ENCODE measurements at places on chromosomes 1 and 21.

- no peak for DNase-seq
Measured at GRCh38 chr21:19276665-19277064, 873.1 kb upstream of the TMPRSS15 start.

GRCh38 chr1:151284013-151284577 is 2.0 kb downstream of the ZNF687 start:
- no peak for DNase-seq

DNA sequence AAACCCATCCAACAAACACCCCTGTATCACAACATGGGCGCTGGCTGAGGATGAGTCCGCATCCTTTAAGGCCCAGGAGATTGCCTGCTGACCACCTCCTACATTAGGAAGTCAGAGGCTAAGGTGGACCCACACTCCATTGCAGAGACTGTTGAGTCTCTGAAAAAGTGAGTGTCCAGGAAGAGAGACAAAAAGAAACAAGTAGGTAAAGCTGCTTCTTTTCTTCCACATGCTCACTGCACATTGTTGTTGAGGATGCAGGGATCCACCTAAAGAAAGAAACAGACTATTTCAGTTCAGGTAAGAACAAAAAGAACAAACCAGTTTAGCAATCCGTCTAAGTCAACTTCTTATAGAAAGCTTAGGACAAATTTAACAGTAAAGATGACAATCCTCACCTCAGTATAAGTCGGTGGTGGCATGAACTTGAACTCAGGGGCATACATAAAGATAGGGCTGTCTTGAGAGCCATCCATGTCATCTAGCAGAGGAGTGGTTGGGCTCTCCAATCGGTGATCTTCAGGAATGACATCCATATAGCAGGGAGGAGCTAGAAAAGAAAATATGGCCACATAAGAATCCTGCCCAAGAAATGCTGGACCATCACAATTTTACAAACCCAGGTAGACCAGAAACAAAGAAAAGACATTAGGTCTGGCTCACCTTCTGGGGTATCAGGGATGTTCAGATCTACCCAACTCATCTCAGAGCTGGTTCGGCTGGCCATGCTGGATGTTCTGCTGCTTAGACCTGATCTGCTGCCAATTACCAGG is 2.6 kb downstream of the TXNIP start:
- no peak for DNase-seq

DNA sequence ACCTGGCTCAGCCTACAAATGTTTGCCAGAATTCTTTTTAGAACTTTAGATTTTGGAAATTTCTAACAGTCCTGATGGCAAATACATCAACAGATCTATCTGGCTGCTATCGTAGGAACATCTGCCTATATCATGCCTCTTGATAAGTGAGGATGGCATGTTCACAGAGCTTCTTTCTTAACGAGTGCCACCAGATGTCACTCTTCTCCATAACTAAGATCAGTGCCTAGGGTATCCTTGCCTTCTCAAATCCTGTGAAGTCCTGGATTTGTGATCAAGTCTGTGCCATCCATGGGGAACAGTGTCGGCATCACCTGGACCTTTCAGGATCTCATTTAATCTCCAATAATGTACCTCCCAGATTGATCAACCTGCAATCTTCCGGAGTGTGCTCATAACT is 36.5 kb upstream of the CD5L start:
- no peak for DNase-seq

DNA sequence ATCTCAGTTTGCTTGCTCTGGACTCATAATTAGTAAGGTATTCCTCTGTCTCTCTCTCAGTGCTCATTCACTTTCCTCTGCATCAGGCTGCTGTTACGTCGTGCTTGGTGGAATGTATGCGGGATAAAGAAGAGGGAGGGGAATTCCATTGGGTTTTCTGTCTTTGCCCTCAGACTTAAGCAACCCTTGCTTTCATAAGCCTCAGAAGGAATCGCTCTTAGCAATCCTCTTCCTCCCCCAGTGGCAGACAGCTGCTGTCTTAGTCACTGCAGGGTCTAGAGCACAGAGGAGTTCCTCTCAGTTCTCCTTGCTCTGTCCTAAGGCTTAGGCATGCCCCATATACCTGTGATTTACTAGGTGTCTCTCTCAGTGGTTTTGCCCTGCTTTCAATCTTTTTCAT is 19.1 kb upstream of the NTMT2 start:
- DNase-seq = no peak

- DNase-seq = no peak
Measured at GRCh38 chr1:234631721-234632125, 21.7 kb upstream of the IRF2BP2 start.

GRCh38 chr1:51289676-51290488 is 40.5 kb downstream of the TTC39A start:
- no peak for DNase-seq

DNA sequence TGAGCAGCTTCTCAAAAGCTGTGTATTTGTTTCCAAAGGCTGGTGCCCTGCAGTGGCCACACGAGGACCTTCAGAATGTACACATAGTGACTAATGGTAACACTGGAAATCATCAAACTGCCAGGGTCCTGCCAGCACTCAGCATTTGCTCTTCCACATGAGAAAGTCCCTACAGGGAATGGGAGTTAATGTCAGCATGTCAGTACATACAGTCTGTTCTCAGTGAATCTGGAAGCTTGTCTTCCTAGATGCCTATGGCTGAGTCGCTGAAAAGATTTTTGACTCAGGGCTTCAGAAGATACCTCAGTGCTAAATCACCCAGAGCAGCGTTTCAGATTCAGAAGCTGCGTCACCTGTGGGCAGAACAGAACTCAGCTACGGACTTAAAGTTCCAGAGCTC is 108.2 kb downstream of the CDC7 start:
- no peak for DNase-seq

DNA sequence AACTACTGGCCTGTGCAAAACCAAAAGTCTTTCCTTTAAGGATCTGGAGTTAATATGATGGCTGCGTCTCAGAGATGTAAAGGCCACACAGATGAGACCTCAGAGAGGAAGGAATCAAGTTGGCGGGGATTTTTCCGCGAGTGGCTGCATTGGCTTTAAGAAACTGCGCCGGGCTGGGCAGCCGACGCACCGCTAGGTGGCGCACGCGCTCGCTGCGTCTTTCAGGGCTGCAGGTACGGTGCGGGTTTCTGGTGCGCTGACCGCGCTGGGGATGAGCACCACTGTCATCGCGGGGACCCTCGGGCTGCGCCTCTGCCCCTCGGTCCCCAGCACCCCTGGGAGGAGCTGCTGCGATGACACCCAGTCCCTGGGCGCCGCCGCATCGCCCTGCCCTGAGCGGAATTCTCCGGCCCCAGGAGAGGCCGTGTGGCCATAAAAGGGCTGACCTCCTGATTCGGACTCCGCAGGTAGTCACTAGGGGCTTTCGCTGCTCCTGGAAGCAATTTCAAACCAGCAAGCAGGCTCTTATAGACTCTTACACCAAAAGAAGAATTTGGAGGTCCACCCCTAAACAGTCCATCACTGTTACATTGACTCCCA is 241.0 kb downstream of the KCNJ6 start:
- DNase-seq = peak; percentile 53

- no peak for DNase-seq
Measured at GRCh38 chr1:162030759-162031280, 7.2 kb upstream of the OLFML2B start.

- DNase-seq = no peak
Measured at GRCh38 chr1:111404588-111404987, 22.9 kb downstream of the OVGP1 start.

- no peak for DNase-seq
Measured at GRCh38 chr1:86114816-86115400, 41.7 kb downstream of the COL24A1 start.

- DNase-seq = no peak
Measured at GRCh38 chr1:48810740-48811139, 34.0 kb upstream of the BEND5 start.

GRCh38 chr1:93685918-93686317 is 4.3 kb upstream of the BCAR3 start:
- DNase-seq = no peak

- no peak for DNase-seq
Measured at GRCh38 chr1:159000625-159001024, 9.1 kb upstream of the IFI16 start.

- DNase-seq = no peak
Measured at GRCh38 chr1:113654883-113655282, 104.4 kb downstream of the PHTF1 start.

GRCh38 chr1:180899262-180899661 is 13.4 kb upstream of the KIAA1614 start:
- DNase-seq = no peak

GRCh38 chr1:180282401-180283044 is 52.5 kb downstream of the LHX4 start:
- no peak for DNase-seq

DNA sequence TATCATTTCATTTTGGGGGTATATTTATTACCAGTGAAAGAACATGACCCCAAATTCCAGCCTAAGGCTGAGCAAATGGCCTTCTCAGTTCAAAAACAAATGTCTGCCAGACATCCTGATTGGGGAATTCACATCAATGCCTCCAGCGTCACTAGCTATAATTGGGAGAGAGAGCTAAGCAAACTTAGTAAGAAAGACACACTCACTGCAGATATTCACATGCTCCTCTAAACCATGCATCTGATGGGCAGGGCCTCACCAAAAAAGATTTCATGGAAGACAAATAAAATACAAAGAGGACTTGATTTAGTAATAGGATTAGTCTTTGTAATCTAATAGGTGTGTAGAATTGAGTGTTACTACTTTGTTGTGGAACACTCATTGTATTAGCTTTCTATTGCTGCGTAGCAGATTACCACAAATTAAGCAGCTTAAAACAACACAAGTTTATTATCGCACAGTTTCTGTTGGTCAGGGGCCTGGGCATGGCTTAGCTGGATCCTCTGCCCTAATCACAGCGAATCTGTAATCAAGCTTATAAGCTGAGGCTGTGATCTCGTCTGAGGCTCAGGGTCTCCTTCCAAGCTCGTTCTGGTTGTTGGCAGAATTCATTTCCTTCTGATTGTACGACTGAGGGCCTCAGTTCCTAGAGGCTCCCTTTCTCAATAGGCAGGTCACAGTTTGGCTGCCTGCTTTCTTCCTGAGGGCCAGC is 243.0 kb downstream of the PBX1 start:
- no peak for DNase-seq

DNA sequence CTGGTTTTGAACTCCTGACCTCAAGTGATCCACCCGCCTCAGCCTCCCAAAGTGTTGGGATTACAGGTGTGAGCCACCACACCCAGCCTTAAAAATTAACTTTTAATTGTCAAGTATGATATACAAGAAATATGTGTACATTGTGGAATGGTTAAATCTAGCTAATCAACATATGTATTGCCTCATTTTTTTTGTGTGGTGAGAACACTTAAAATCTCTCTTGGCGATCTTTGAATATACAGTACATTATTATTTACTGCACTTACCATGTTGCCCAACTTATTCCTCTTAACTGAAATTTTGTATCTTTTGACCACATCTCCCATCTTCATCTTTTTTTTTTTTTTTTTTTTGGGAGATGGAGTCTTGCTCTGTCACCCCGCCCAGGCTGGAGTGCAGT is 23.3 kb downstream of the THRAP3 start:
- DNase-seq = no peak

DNA sequence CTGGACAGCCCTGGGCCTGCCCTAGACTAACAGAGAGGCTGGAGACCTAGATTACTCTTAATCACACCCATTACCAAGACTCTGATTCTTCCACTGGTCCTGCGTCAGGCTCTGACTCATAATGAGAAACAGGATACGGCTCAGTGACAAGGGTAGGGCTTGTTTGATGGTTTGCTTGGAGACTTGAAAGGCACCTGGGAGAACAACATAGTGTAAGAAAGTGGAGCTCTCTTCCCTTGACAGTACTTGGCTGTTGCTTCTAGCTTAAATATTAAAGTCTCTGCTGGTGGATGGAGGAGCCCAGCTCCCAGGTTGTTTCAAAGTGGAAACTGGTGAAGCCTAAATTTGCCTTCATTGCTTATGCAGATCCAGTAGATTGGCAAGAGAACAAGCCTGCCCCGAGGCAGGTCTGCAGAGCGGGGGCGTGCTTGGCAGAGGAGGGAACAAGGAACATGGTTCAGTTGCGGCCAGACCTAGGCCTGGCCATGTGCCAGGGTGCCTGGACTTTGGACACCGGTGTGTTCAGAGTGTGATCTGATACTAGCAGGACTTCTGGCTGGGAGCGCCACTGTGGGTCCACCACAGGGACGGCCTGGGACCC is 480.6 kb downstream of the CAMTA1 start:
- DNase-seq = no peak

DNA sequence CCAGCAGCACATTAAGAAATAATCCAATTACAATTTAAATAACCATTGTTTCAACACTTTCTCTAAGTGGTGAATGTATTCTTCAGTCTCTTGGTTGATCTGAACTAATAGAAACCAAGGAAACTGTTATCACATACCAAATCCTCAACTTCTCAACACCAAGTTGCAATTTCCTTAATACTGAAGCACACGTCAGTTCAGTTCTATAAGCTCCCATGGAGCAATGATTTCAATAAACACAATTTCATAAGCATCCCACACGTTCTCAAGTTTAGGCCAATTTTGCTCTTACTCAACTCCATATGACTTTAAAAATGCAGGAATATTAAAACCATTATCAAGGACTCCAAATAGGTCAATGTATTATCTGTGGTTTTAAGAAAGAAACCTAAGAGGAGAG is 5.8 kb upstream of the ERG start:
- DNase-seq = no peak

- DNase-seq = no peak
Measured at GRCh38 chr1:45206808-45207623, 611 bp upstream of the ZSWIM5 start.

DNA sequence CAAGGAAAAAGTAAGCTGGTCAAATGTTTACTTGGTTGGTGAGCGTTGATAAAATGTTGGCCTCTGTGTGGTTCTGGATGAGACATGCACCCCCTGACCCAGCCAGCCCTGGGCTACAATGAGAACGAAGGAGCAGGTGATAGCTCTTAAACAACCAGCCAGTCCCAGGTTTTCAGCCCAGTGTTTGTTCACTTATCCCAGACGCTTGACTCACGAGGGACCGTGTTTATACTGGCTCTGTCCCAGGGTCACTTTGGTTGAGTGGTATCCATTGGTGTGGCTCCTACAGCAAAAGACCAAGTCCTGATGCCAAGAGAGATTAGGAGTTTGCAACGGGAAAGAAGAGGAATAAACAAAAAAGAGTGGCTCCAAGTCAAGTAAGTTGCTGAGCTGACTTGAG is 86.9 kb downstream of the KCNJ15 start:
- DNase-seq = no peak

- DNase-seq = no peak
Measured at GRCh38 chr1:38481871-38482826, 377.4 kb downstream of the RRAGC start.

DNA sequence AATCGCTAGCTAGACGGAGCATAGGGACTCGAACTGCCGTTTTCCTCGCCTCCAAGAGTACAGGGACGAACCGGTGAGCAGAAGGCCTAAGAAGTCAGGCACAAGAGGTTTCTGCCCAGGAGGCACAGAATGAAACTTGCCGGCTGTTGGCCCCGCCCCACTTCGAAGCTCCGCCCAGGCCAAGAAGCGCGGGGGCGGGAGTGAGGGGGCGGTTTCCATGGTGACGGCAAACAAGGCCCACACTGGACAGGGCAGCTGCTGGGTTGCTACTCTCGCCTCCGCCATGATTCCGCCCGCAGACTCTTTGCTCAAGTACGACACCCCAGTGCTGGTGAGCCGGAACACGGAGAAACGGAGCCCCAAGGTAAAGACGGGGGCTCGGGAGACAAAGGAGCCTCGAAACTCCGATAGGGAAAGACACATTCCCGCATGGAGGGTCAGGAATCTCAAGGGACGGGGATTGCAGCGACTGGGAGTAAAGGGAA is at the start of gene DNALI1:
DNALI1 (plus strand) TSS at position 229 of the 485 bp plus-strand sequence; CDS start at position 284, 55 bp downstream.
- DNase-seq = no peak

GRCh38 chr1:201295861-201296260 is 12.6 kb downstream of the PKP1 start:
- no peak for DNase-seq

- DNase-seq = no peak
Measured at GRCh38 chr1:30808067-30808662, 50.6 kb upstream of the LAPTM5 start.
